Keratinocyte (primary cell): ENCODE measurements at places on chromosomes 3 and 15.
A peak's percentile ranks its signal among the peaks of the same experiment; 100 is the strongest.

DNA sequence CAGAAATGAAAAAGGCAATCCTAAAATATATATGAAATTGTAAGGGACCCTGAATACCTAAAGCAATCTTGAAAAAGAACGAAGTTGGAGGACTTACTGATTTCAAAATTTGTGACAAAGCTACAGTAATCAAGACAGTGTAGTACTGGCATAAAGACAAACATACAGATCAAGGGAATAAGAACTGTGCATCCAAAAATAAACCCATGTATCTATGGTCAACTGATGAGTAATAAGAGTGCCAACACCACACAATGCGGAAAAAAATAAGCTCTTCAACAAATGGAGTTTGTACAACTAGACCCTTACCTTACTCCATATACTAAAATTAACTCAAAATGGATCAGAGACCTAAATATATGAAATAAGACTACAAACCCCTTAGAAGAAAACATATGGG, 29.6 kb downstream of the GSK3B start:
- DNase-seq: no peak

DNA sequence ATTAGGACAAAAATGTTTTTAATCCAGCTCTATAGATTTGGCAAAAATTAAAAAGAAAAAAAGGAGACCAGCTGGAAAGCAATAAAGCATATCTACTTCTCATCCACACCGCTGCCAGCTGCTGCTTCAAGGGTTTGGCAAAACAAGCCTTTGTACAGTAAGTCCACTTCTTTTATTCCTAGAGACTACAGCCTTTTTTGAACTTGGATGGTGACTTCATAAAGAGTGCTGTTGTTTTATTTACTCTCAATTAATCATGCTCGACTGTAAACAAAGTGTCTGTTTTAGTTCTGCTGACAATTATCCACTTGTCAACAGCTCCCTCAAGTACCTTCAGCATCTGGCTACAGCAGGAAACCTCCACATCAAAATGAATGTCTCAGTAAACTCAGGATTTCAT, 12.3 kb upstream of the FOXB1 start:
- DNase-seq: no peak

DNA sequence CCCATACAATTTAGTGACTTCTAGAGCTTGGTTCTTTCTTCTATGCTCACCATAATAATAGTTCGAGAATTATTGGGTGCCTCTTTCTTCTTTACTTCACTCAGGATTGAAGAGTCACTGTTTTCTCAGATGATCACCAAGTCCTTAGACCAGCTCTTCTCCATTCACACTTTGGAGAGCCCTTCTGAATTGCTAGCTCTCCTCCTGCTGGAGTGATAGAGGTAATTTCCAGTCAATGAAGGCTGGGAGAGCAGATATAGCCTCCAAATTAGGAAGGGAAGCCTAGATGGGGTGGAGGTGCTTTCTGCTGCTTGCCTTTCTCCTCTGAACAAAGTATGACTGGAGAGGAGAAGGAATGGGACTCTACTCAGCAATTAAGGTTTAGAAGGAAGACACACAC, 10.7 kb upstream of the BBX start:
- no peak for DNase-seq

- no peak for DNase-seq
Measured at GRCh38 chr15:78280319-78281072, 16.1 kb downstream of the DNAJA4 start.

GRCh38 chr15:89822026-89822425, 7.4 kb upstream of the ANPEP start:
- DNase-seq: peak; percentile 81

DNA sequence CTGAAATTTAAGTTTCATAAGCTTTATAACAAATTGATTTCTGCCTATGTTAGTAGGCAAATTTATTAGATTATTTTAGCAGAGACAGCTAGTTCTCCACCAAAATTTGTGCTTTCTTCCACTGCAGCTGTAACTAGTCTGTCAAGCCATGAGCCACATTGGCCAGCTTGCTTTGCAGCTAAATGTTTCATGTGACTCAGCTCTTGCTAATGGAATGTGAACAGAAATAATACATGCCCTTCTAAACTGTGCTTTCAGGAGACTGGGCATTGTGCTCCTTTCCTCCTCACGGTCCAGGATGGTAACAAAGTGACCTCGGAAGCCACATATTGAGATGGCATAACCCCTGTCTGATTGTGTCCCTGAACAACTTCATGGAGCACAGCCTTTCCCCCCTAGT, 51.3 kb upstream of the KPNA4 start:
- peak; percentile 7 for DNase-seq

DNA sequence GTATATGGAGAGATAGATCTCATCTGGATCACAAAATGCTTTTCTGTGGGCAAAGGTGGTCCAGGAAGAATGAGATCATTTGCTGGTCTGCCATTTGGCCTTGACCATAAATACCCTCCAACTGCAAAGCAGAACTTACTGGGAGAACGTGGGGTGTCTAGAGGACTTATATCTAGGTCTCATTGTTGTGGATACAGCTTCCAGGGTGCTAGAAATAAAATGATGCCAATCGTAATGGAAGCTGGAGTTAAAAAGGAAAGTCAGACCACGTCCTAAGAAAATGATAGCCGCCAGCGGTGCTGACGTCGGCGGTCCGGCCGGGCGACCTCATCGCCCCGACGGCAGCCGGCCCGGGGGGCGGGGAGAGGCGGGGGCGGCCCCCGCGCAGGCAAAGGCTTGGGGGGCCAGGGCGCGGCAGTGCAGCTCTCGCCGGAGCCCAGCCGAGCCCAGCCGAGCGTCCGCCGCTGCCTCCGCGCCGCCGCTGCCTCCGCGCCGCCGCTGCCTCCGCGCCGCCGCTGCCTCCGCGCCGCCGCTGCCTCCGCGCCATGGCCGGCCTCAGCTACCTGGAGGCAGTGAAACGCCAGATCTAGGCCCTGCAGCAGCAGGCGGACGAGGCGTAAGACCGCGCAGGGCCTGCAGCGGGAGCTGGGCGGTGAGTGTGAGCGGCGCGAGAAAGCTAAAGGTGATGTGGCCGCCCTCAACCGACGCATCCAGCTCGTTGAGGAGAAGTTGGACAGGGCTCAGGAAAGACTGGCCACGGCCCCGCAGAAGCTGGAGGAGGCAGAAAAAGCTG, 89.5 kb downstream of the EOMES start:
- no peak for DNase-seq

DNA sequence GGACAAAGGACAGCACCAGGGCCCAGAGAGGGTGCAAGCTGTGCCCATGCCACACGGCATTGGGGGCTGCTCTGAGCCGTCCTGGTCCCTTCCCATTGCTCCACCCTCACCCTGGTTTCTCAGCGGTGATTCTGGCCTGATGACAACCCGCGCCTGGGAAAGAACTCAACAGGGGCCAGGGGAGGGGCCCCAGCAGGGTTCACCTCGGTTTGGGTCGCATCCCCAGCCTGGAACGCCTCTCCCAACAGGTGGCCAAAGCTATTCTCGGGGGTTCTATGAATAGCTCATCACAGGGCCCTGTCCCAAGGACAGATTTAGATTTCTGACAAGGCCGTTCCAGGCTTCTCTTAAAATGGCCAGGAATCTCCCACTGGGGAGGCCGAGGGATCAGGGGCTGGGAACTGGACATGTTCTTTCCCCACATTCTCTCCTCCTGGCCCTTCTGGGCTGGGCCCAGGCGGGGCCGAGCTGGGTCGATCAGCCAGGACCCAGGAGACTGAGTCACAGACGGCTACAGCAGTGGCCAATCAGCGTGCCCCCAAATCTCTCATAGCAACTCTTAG, 17.9 kb downstream of the GRIP2 start:
- no peak for DNase-seq

DNA sequence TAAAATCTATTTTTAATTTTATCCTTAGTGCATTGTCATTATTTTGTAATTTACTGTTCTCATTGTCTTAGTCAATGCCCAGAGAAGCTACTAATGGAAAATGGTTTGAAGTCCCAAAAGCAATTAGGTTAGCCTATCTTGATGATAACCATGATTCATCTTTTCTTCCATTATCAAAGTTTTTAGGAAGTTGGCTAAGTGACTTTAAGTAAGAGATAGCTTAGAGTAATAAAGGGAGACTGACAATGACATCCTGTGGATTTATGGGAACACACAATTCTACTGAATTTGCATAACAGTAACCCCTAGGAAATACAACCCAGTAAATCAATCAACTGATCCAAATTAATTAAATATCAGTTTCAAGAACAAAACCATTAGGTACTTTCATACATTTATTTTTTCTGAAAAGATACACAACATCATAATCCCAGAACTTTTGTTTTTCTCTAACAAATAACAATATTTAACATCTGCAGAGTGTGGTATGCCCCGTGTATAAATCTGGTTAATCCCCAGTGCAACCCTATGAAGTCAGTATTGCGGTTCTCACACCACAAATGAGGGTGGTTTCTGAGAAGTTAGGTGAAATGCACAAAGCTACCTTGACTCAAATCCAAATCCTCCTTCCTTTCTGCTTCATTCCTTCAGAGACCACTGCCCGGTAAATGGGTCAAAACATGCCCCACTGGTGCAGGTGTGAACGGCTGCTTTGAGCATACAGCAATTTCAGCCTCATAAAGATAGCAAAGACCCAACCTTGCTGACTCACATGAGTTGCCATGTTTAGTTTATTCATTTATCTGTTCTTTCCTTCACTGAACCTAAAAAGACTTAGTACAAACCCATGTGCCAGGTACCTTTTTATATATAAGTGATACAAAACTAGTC, 202.1 kb downstream of the TBL1XR1 start:
- no peak for DNase-seq

DNA sequence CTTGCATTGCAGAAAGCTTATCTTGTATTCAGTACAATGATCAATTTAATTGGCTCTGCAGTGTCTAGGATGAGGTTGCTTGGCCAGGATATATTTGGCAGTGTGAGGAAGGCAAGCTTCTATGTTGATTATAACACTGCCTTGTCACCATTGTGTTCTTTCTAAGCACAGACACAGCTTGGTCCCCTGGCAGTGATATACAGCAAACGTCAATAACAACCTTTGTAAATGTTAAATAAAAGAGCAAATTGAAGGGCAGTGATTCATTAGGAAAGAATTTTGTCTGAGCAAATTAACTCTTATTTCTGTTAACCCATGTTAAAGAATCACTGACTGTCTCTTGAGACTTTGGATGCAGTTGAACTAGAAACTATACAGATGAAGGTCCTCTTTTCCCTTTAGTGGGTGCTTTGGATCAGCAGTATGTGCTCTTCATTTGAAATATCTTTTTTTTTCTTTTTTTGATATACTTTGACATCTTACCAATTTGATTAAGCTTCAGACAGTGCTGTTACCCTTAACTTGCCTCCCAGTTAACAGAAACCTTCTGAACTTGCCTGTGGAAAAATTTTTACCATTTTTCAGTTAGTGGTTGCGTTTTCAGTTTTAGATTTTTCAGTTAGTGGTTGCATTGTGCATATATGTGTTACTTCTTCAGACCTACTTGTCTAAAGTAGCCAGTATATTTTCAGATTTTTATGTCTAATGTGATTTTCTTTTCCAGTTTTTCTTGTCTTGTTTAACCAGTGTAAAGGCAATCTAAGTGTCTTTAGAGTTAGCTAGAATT, 199.8 kb downstream of the TCF12 start:
- DNase-seq: no peak

DNA sequence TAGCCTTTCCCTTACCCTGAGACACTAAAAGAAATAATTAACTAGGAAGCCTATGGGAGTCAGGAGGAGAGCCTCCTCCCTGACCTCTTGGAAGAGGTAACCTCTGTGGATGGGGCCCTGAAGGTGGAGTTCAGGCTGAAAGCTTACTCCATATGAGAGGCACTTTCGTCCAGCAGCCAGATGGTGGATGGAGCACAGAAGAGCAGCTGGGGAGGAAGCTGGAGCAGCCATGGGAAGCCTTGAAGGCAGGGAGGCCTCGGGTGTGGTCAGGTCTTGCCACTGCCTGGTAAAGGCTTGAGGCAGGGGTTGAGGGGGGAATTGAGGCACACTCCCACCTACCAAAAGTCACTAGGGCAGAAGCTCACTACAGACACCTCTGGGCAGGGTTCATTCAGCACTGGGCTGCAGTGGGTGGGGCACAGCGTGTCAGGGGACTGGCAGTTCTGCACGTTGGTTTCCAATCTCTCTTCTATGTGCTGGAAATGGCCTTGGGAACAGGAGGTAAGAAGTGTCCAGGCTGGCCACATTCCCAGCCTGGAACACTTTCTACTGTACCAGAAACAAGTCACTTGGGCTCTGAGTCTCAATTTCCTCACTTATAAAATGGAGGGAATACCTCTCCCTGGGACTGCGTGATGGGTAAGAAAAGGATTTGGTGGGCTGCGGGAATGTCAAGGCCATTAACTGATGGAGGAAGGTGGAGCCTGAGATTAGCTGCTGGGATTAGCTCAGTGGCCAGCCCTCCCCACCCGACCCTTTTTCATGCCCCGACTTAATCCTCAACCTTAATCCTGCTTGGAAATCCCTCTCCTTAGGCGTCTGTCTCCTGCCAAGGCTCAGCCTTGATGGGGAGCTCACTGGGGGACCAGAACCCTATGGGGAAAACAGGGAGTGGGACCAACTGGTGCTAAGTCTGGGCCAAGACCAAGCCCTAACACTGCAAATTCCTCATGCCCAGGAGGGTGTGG, 5.4 kb downstream of the PCBP4 start:
- DNase-seq: no peak

GRCh38 chr15:30824518-30825195, 79.1 kb upstream of the FAN1 start:
- DNase-seq: no peak

GRCh38 chr3:106261396-106261795, 392.6 kb upstream of the CBLB start:
- no peak for DNase-seq

DNA sequence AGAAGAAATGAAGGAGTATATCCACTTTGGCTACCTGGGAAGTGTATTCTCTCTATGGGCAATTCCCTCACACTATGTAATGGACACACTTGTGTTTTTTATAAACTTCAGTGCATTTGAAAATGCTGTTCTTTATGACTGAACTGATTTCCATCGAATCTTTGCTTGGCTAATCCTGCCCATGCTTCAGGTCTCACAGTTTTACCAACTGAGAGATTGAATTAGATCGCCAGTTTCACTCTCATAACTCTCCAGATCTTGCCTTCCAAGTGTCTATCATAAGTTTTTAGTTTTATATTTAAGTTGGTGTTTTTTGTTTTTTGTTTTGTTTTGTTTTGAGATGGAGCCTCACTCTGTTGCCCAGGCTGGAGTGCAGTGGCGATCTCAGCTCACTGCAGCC, 73.5 kb upstream of the MBNL1 start:
- no peak for DNase-seq

- DNase-seq: peak; percentile 50
Measured at GRCh38 chr3:36993326-36994283, at the start of gene MLH1. MLH1 (plus strand) TSS chr3:36993518; CDS start chr3:36993548, 30 bp downstream.
